ENCODE measurements at places on chromosomes 4 and X.
A peak's percentile ranks its signal among the peaks of the same experiment; 100 is the strongest.

DNA sequence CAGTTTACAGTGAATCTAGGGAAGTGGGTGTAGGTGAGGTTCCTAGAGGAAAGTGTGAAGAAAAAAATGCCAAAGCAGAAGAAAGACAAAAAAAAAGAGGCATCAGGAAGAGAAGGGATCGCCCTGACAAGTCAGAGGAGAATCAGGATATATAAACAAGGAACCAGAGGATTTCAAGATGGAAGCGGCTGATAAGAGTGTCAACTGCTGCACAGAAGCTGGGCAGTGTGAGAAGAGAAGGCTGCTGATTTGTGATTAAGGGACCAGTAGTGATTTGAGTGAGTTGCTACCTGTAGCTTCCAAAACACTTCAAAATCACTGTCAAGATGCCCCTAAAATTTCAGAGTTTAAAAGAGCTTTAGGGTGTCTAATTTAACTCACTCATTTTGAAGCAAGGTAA lies 258.2 kb downstream of the PPP3CA start:
- DNase-seq = no peak

DNA sequence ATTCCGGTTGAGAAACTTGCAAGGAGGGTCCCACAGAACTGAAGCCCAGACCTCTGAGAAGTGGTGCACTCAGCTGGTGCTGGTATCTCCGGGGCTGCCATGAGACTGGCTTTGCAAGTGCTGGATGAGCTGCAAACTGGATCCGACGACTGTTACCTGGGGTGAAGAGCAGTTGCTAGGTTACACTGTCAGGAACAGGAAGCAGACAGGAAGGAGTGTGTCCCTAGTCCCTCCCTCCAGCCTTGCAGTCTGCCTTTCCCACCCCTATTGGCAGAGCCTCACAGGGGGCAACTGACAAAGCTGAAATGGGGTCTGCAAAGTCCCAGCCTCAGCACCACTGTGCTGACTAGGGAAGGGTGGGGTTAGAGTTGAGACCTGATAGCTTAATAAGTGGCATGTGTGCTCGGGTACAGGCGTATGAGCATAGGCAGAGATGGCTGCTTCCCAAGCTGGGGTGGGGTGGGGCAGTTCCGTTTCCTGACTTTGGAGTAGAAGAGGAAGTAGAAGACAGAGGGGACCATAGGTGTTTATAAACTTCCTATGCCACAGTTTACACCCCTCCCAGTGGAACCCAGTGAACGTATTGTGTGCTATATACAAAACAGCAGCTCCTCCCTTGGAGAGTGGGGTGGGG lies 18.0 kb downstream of the PPEF1 start:
- no peak for DNase-seq

GRCh38 chr4:187127456-187127855 lies 403.8 kb upstream of the FAT1 start:
- DNase-seq = no peak

DNA sequence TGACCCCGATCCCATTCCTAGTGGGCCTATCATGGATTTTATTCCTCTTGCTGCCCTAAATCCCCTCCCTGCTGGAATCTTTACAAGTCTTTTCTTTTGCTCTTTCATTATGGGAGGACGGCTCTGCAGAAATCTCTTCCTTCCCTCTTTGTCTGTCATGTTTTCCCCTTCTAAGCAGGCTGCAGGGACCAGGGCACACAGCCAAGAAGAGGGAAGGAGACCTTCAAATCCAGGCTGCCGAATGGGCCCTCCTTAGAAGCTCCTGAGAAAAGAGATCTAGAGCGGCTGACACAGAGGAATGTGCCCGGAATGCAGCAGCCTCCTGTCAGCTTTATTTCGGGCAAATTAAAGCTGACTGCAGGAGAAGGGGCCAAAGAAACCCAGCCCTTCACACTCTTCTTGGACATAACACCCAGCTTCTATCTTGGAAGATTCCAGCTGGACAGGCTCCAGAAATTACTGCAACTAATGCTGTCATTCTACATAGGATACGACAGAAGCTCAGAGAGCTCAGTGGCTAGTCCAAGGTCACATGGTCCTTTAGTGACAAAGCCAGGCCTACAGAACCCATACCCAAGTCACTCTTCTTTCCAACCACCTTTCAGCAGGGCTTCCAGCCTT lies 187.8 kb upstream of the NHS start:
- no peak for DNase-seq

GRCh38 chrX:65758505-65758904 lies 91.1 kb downstream of the MSN start:
- DNase-seq = no peak

DNA sequence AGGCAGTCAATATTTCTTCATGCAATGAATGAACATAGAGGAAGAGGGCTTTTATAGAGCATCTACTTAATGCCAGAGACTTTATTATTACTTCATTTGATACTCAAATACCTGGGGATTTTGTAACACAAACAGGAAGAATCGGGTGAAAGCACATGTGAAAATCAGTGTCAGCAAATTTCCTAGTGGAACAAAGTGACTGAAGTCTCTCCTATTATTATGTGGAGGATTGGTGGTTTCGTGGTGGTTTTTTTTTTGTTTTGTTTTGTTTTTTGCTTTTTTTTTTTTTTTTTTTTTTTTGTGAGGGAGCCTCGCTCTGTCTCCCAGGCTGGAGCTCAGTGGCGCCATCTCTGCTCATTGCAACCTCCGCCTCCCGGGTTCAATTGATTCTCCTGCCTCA lies 207.0 kb downstream of the RRAGB start:
- no peak for DNase-seq

- no peak for DNase-seq
These were observed 220.2 kb downstream of the SOWAHB start for GRCh38 chr4:76677571-76678326.

DNA sequence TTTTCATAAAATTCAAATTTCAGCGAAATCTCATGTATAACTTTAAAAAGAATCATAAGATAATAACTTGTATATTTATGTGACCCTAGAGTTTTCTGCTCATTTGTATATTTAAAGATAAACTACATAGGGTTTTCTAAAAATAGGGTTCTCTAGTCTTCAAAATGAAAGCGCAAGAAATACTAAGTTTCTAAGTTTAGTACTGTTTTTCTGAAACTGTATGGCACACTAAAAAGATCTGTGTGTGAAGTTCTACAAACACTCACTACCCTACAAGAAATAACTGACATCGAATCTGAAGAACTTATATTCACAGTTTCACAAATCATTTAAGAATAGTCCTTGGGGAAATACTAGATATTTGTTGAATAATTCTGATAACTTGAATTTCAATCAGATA lies 38.7 kb upstream of the NDST4 start:
- DNase-seq = no peak

- DNase-seq = peak; percentile 10
These were observed 27.7 kb upstream of the HS3ST1 start for GRCh38 chr4:11456401-11456800.

GRCh38 chrX:109654516-109655109 lies 29.6 kb upstream of the KCNE5 start:
- DNase-seq = no peak

- no peak for DNase-seq
These were observed 9.9 kb upstream of the SCOC start for GRCh38 chr4:140363558-140363957.

GRCh38 chrX:108313669-108314068 lies 124.6 kb downstream of the COL4A6 start:
- no peak for DNase-seq

GRCh38 chr4:3681191-3681590 lies 85.0 kb upstream of the ADRA2C start:
- no peak for DNase-seq

DNA sequence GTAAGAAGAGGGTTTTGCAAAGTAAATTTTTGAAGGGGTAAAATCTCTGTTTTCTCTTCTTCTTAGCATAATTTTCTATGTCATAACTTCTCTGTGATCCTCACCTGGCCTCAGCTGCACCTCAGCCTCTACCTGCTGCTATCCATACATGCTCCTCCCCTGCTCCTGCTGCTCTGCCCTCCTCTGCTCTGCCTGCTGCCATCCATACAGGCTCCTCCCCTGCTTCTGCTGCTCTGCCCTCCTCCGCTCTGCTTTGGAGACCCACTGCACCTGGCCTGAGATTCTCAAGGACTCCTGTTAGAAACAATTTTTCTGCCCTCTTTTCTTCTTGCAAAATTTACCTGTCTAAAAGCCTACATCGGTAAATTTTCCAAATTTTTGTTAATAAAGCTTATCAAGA lies 388.6 kb upstream of the PITX2 start:
- DNase-seq = no peak

DNA sequence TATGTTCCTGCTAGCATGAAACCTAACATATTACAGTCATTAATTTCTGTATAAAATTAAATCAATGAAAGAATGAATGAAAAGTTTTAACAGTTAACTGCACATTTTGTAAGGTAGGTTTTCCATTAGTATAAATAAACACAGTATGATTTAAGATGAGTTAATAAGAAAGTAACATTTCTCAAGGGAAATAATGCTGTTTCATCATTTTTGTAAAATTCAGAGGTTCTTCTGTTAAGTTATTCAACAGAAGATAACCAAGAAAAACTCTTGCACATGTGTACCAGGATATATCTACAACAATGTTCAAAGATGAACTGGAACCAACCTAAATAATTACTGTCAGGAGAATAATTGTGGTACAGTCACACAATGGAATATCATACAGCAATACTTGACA lies 88.6 kb downstream of the NEK1 start:
- DNase-seq = no peak

- DNase-seq = no peak
These were observed 89.4 kb downstream of the LDB2 start for GRCh38 chr4:16809064-16809463.

- no peak for DNase-seq
These were observed 11.2 kb upstream of the CXCR3 start for GRCh38 chrX:71629467-71629866.

DNA sequence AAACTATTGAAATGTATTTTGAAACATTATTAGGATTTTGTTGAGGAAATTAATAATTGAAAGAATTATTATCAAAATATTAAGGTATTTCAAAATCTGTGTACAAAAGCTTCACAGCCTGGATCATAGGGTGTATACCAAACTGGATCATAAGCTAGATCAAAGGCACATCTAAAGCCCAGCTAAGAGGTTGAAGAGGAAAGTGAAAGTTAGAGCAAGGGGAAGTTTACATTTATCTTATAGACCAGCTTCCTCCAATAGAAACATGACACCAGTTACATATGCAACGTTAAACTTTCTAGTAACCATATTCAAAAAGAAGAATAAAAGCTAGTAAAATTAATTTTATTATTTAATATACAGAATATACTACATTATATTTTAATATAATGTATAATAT lies 227.2 kb upstream of the BMP3 start:
- DNase-seq = no peak

DNA sequence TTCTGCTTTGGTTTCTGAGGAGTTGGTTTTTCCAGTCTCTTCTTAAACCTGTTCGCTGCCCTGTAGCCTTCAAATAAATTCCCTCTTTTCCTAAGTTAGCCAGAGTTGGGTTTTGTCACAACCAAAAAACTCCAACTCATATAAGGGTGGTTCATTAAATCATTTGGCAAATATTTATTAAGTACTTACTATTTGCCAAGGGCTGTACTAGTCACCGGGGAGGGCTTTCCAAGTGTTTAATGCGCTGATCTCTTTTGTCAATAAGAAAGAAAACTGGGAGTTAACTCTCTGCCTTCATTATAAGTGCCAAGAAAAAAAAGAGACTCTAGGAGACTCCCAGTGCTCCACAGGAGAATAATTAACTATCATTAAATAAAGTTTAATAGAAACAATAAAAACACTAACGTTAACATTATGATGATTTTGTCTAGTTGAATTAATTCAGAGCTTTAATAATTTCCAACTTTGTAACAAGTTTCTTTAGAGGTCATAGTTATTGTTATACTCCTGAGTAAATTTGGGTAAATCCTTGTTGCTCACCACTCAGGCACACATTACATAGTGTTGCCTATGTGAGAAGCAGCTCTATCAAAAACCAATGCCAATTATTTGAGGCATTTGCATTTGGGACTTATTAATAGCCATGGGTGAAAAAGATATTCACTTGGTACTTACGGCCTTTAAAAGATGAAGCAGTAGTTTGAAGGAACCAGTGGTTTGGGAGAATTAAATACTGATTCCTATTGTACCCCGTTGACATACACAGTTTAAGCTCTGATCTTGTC lies 122.5 kb upstream of the TEX13D start:
- no peak for DNase-seq
